Adrenal gland (tissue), 19 donors: ENCODE measurements at places on chromosomes 12 and 14.

GRCh38 chr14:102544046-102544746, 34.6 kb upstream of the ANKRD9 start:
- DNase-seq: no peak

DNA sequence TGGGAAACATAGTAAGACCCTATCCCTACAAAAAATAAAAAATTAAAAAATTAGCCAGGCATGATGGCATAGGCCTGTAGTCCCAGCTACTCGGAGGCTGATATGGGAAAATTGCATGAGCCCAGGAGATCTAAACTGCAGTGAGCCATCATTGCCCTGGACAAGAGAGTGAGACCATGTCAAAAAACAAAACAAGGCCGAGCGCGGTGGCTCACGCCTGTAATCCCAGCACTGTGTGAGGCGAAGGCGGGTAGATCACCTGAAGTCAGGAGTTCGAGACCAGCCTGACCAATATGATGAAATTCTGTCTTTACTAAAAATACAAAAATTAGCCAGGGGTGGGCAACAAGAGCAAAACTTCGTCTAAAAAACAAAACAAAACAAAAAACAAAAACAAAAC, 51.6 kb downstream of the FAM186A start:
- no peak for DNase-seq

- no peak for DNase-seq
Observed at GRCh38 chr14:87013583-87013982, 979.4 kb downstream of the GALC start.

- DNase-seq: no peak
Observed at GRCh38 chr12:90502070-90502469, 452.9 kb downstream of the CCER1 start.

DNA sequence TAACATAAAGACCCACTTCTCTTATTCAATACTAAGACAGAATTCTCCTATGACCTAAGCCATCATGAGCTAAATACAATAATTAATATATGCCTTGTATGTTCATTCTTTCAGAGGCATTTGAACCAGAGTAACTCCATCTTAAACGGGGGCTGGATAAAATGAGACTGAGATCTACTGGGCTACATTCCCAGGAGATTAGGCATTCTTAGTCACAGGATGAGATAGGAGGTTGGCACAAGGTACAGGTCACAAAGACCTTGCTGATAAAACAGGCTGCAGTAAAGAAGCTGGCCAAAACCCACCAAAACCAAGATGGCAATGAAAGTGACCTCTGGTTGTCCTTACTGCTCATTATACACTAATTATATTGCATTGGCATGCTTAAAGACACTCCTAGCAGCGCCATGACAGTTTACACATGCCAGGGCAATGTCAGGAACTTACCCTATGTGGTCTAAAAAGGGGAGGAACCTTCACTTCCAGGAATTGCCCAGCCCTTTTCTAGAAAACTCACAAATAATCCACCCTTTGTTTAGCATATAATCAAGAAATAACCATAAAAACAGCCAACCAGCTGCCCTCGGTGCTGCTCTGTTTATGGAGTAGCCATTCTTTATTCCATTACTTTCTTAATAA, 260.7 kb downstream of the SSPN start:
- peak; percentile 34 for DNase-seq

- DNase-seq: no peak
Observed at GRCh38 chr14:41000350-41000749, 606.3 kb upstream of the LRFN5 start.

DNA sequence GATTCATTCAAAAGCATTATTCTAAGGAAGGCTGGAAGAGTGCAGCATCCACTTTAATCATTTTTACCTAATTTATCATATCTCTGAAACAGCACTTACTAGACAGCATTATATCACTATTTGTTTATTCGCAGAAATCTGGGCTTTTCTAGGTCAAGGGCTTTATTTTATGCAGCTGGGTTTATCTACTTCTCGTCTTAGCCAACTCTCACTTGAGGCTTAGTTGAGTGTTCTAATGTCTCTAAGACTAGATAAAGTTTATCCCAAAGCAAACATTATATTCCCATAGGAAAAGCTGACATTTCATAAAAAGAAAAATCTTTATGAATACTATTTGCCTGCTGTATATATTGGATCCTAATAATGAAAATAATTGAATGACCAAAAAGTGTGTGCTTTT, 720.8 kb upstream of the FLRT2 start:
- DNase-seq: no peak

DNA sequence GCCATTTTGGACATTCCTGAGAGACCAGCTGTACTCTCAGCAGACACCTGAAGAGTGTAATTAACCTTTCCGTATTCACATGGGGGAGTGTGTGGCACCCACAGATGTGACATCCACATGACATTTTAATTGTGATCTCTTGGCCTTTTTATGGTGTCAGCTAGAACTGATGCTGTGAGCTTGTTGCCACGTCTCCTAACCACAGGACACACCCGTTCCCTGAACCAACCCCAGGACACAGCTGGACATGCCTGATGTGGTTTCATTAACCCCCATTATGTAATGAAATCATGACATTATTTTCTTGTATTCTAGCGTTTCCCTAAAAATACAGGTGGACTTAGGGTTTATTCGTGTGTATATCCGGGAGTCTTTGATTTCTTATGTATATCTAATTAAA, 1036.1 kb downstream of the TMEM121 start:
- DNase-seq: no peak

- no peak for DNase-seq
Observed at GRCh38 chr12:102093319-102093718, 26.6 kb downstream of the NUP37 start.

DNA sequence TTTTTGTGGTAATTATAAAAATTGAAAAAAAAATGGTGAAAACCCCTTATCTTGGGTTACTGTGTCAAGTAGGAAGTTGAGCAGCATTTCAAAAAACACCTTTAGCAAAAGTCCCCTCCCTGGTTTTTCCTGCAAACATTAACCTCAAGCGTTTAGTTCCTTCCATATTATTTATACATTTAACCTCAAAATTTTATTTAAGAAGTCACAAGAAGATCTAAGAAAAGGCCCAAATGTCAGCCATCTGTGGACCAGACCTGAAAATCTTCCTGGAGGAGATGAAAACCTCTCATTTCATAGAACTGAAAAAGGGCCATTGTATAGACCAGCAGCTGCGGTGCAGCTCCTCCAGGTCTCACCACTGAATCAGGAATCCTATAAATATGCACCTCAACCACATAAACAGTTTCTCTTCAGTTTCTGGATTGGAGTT, 40.4 kb upstream of the BTG1 start:
- DNase-seq: no peak

GRCh38 chr12:131912518-131913274, 16.4 kb upstream of the PUS1 start:
- DNase-seq: peak; percentile 99

- no peak for DNase-seq
Observed at GRCh38 chr14:20524027-20524426, 18.7 kb downstream of the RNASE10 start.

DNA sequence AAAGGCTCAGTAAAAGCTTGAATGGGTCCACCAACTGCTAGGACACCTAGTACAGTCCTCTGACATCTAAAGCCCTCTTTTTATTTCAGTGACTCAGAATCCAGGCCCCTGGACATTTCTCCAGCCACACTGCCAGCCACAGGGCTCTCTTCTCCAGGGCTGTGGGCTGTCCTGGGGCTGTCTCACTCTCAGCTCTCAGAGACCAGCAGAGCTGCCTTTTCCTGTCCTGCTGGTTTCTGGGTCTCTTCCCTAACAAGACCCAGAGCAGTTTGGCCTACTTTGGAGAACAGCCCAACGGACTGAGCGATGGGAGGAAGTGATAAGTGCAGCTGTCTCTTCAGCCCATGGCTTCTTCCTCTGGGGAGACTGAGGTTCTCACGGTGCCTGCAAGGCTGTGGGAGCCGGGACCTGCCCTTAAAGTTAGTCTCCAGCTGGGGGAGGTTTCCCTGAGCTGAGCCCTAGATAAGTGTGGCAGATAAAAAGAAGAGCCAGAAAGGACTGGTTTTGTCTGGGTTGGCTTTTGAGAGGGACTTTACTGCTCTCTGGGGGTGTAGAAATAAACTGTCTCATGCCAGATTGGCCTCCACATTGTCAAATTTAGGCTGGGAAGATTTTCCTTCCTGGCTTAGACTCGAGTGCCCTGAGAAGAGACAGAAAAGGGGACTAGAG, 979.8 kb downstream of the VRK1 start:
- no peak for DNase-seq

- peak; percentile 86 for DNase-seq
Observed at GRCh38 chr14:76924371-76925096, 98.3 kb downstream of the LRRC74A start.
